ENCODE measurements at places on chromosomes 4 and X.

- peak; percentile 93 for DNase-seq
Observed at GRCh38 chr4:10584042-10584441, 100.5 kb downstream of the CLNK start.

- no peak for DNase-seq
Observed at GRCh38 chr4:127708985-127709384, 21.2 kb upstream of the SLC25A31 start.

DNA sequence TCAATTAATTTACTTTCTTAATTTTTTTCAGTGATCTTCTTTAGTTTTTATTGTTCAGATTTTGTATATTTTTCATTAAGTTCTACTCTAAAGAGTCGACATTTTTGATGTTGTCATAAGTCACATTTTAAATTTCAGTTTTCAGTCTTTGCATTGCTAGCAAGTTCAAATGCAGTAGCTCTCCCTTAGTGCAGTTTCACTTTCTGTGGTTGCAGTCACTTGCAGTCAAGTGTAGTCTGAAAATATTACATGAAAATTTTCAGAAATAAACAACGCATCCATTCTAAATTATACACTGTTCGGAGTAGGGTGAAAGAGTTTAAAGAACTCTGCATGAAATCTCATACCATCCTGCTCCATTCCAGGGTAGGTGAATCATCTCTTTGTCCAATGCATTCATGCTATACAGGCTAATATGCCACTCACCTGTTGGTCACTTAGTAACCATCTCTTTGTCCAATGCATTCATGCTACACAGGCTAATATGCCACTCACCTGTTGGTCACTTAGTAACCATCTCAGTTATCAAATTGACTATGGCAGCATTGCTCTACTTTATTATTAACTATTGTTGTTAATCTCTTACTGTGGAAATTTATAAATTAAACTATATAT, 356.9 kb downstream of the STPG2 start:
- DNase-seq, result peak; percentile 24

GRCh38 chr4:32519060-32519459, 1798.9 kb downstream of the PCDH7 start:
- DNase-seq, result peak; percentile 35

GRCh38 chr4:14827111-14827510, 175.2 kb upstream of the CPEB2 start:
- DNase-seq, result no peak

GRCh38 chr4:93116624-93117023, 711.9 kb upstream of the ATOH1 start:
- DNase-seq, result no peak

GRCh38 chr4:140944199-140944515, 188.0 kb upstream of the TBC1D9 start:
- DNase-seq, result no peak

- no peak for DNase-seq
Observed at GRCh38 chrX:119618439-119618838, 12.2 kb upstream of the NKRF start.

GRCh38 chrX:134254511-134254910, 17.5 kb downstream of the CCDC160 start:
- DNase-seq, result no peak

- DNase-seq, result no peak
Observed at GRCh38 chr4:13918991-13919441, 291.5 kb upstream of the BOD1L1 start.

- no peak for DNase-seq
Observed at GRCh38 chrX:17039826-17040225, 93.4 kb downstream of the REPS2 start.

DNA sequence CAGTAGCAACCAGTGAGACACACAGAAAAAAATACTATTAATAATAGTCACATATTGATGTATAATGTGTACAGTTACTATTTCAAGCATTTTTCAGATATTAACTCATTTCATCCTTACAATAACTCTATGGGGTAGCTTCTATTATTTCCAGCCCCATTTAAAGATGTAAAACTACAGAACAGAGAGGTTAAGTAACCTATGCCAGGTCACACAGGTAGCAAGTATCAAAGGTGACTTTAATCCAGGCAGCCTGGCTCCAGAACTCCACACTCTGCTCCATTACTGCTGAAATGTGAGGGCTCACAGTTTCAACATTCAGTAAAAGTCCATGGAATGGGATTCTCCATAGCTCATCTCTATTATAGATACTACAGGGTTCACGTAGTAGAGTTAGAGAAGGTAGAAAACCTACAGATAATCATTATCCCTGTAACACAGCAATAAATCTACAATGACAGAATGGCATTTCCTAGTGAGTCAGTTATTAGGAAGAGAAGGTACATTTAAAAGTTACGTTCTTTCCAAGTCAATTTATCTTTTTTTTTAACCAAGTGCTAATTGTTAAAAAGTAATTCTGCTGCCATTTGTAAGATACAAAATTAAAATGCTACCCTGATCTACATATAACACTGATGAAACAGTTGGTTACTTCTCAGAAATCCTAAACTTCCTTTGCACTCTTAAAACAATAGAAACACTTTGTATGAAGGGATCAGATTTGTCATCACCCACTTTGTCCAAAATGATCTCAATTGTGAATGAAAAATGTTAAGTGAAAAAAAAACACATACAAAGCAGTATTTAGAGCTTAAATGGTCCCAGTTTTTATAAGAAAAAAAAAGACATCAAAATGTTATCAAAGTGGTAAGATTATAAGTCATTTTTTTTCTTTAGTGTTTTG, 18.7 kb downstream of the RELL1 start:
- DNase-seq, result no peak

- DNase-seq, result no peak
Observed at GRCh38 chr4:148618856-148619255, 176.6 kb upstream of the NR3C2 start.

DNA sequence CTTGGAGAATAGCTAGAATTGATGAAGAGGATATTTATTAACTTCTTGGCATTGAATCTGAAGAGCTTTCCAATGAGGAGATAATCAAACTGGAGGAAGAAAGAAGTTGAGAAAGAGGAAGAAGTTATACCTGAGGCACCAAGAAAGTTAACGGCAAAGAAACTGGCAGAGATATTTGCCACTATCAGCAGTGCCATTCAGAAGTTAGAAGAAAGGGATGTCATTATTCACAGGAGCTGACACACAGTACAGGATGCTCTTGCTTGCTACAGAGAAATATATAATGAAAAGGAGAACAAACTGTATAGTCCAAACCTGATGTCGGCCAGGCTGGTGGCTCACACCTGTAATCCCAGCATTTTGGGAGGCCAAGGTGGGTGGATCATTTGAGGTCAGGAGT, 64.5 kb downstream of the MCUB start:
- DNase-seq, result no peak

- DNase-seq, result no peak
Observed at GRCh38 chr4:181991369-181992108, 251.7 kb upstream of the TENM3 start.

DNA sequence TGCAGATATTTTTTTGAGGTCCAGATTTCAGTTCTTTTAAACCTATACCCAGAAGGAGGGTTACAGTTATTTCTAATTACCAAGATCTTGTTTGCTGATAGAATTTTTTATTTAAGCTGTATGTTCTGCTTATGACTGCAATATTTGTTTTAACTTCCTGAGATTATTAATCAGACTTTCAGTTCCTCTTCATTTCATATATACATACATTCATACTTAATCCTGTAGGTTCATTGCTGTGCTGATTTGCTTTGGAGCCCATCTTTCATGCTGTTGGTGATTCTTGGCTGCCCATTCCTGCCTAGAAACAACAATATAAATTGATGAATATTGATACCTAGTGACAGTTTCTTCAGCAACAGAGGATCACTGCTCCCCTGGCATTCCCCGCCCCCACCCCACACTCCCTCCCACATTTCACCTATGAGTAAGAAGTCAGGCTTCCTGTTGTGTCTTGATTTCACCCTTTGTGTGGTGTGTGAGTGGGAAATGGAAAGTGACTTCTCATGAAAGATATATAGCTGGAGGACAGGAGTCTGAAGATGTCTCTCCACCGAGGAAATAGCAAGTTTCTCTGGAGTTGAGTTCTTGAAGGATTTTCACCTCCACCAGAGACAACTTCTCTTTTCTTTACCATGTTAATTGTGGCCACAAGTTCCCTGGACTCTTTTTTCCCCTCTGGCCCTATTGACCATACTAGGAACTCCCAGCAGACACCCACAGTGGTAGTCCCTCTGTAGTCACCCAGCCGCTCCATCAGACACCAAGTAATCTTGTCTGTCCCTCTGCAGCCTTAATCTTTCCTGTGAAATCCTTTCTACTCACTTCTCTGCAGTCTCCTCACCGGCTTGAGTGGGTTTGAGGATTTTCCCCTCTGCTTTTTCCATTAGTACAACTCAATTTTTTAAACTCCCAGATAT, 118.4 kb downstream of the ASB9 start:
- no peak for DNase-seq

DNA sequence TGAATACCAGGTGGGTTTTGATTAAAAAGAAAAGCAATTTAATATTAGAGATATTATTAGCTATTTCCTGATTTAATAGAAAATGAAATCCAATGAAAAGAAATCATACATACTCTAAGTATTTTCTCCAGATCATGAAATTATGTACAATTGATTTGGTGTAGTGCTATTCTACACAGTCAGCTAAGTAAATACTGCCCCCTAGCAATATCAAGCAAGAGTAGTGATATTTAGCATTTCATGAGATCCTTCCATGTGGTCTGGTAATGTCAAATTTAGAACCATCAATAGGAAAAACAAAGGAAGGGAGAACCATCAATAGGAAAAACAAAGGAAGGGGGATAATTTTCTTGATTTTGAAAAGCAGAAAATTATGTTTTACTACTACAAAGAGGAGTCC, 114.6 kb downstream of the TBCK start:
- DNase-seq, result peak; percentile 49

DNA sequence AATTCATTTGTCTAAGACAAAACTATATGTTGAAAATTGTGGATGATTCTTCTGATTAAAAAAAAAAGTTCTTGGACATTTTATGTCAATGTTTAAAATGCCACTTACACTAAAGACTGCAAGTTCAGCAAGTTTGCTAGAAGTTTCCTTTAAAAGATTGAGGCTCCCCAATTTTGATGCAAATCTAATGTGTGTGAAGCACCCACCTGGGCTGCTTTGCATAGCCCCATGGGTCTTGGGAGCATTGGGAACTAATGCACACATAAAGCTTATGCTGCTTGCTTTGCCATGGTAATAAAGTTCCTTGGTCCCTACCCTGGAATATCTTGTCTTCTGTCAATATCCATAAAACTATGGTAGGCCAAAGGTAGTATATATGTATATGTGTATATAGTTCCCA, 725.9 kb upstream of the GRID2 start:
- no peak for DNase-seq

GRCh38 chr4:31538877-31539276, 818.7 kb downstream of the PCDH7 start:
- DNase-seq, result no peak

GRCh38 chrX:109036624-109037023, 300.3 kb upstream of the IRS4 start:
- no peak for DNase-seq

- DNase-seq, result no peak
Observed at GRCh38 chrX:16836371-16836770, 33.8 kb downstream of the RBBP7 start.

GRCh38 chrX:40871385-40872082, 136.2 kb upstream of the MED14 start:
- no peak for DNase-seq

DNA sequence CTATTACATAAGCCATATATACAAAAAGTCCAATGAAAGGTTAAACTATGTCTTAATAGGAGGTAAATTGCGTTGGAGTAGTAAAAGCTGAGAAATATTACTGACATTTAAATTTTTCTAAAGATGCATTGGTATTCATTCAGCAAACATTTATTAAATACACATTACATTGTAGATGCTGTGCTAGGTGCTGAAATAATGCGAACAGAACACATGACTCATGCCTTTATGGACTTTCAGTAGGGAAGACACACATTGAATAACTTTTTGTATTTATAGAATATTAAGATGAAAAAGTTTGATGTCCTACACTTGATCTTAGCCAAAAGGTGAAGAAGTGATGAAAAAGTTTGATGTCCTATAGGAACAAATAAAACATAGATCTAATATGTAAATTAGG, 871.1 kb upstream of the SLIT2 start:
- no peak for DNase-seq

DNA sequence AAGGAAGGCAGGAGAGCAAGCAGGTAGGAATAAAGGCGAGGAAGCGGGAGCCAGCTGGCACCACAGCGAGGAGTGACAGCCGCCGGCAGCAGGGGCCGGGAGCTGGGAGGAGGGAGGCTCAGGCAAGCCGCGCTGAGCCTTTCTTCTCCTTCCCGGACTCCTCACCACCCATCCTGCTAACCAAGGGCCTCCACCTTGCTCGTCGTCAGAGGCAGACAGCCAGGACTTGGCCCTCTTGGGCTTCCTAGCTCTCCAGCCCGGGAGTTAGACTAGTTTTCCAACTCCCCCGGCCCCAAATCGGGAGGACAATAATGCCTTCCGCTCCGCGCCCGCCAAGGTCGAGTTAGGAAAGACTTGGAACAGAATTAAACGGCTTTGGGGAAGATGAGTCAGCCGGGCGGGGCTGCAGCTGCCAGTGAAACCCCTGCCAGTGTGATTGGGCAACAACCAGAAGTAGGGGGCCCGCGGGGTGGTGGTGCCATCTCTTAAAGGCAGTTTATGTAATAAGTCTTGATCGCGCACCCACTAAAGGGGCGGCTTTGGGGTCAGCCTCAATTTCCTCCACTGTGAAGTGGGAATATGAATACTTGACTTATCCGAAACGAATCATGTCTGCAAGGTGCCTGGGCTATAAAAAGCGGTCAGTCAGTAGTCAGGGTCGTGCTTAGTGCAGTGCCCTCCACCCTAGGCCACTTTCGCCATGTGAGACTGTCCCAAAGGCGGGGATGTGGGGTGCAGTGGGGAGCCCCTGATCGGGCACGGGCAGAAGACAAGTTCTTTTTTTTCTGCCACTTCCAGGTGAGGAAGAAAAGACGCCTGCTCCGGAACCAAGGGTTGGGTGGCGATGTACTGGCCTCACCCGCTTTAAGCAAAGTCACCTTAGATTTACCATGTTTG, 6.7 kb upstream of the HSD17B10 start:
- no peak for DNase-seq

GRCh38 chrX:30504309-30504708, 73.3 kb downstream of the TASL start:
- peak; percentile 62 for DNase-seq

Measured in OCI-M1 (cell line).